ENCODE measurements at places on chromosomes 7 and 10.

GRCh38 chr7:100676501-100677306 lies 3.2 kb downstream of the GNB2 start:
- DNase-seq = no peak

DNA sequence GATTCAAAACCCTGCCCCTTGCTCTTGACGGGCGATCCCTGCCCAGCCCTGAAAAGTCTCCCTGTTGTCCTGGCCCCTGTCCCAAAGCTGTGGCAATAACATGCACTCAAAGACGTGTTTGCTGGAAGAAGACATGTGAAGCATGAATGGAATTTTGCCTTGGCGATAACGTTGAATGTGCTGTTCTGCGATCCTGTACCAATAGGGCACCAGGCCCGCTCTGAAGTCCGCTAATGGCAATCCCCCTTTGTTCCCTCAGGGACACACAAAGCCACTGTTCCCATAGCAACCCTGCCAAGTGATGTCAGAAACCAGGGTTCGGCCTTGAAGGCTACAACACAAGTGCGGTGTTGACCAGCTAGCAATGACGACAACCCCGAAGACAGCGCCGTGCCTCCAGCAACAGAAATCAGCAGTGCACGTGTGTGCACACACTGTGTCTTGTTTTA lies 284.6 kb downstream of the KLF6 start:
- DNase-seq = no peak

DNA sequence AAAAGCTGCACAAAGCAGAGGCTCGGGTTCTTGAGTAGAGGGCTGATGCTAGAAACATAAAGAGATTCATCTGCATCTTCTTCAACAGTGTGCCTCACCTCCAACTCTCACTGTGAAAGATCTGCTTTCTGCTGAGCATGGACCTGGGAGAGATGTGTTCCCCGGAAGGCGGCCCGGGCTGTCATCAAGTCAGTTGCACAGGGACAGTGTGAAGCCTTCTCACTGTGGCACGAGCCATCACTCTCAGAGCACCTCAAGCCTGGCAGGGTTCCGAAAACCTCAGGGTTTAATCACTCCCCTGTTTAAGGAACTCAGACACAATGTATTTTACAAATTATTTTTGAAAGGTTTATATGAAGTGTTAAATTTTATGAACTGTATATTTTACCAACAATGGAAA lies 98.7 kb downstream of the RBM20 start:
- DNase-seq = no peak

DNA sequence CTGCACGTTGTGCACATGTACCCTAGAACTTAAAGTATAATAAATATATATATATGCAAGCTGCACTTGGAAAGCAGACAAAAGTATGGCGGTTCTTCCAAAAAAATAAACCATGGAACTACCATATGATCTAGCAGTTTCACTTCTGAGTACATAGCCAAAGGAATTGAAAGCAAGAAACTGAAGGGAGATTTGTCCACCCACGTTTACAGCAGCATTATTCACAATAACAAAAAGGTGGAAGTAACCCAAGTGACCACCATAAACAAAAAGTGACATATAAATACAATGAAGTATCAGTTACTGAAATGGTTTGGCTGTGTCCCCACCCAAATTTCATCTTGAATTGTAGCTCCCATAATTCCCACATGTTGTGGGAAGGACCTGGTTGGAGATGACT lies 525.3 kb upstream of the CELF2 start:
- DNase-seq = no peak

DNA sequence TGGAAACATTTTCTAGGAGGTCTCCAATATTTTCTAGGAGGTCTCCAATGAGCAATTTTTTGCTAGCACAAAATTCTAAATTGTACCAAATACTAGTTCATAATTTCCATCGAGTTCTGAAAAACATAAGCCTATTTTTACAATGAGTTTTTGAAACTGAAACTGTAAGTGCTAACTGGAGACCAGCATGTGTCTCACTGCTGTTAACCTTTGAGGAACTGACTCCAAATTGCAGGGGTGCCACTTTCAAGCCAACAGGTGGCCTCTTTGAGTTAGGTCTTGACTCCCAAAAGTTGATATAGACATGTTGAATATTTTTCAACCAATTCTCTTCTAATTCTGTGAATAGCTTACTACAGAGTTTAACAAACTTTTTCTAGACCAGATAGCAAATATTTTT lies 58.8 kb downstream of the CAV1 start:
- no peak for DNase-seq

DNA sequence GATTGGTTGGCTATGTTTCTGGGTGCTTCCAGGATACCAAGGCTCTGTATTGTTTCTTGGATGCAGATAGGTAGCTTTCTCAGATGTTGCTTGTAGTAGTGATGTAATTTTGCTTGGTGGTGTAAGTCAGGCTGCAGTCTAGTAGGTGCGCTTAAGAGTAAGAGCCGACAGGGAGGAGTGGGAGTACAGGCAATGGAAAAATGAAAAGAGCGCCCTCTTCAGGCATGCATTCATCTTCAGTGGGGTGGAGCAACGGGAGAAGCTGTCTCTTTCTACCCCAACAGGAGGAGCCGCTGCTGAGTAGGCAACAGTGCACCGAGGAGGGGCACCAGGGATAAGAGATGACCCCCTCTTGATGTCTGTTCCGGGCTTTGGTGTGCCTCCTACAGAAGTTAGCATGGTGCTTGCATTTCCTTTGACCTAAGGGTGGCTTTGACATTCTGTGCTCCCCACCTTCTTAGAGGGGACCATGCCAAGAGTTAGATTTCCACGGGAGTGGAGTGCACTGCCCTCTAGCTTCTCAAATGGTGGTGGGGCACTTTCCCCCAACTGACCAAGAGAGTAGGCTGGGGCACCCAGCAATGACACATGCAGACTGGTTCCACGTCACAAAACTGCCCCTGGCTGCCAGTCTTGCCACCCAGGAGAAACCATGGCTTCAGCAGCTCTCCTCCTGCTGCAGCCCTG lies 56.1 kb downstream of the ZNF783 start:
- DNase-seq = no peak

GRCh38 chr7:71746006-71746405 lies 614.1 kb downstream of the GALNT17 start:
- peak; percentile 37 for DNase-seq

GRCh38 chr10:70122742-70123141 lies 9.9 kb downstream of the AIFM2 start:
- DNase-seq = no peak

DNA sequence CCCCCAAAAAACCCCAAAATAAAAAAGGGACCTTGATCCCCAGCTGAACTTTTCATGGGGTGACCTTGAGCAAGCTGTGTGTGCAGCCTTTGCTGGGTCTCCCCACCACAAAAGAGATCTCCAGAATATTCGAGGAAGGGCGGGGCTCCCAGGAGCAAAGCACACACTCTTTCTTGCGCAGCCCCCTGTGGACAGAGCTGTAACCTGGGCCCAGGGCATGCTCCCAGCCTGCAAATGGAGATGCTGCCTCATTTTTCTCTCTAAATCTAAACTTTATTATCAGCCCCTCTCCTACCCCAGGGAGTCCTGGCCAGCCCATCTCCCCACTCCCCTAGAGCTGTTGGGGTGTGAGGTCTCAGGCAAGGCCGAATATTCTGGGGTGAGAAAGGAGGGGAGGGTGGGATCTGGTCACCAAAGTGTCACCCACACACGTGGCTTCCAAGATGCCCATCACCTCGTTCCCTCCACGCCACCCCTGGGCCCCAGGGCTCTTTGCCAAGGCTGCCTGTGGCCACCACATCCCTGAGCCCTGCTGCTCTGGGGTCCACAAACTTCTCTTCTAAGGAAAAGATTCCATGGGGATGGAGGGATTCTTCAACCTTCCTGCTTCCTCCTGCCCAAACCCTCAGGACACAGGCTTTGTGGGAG lies 1.7 kb upstream of the CALML3 start:
- no peak for DNase-seq

DNA sequence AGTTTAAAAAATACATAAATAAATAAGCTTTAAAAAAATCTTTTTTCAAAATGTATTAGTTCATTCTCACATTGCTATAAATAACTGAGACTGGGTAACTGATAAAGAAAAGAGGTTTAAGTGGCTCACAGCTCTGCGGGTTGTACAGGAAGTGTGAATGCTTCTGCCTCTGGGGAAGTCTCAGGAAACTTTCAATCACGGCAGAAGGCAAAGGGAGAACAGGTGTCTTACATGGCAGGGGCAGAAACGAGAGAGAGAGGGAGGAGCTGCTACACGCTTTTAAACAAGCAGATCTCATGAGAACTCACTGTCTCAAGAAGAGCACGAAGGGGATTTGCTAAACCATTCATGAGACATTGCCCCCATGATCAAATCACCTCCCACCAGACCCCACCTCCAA lies 114.6 kb downstream of the DNAJC1 start:
- DNase-seq = no peak

DNA sequence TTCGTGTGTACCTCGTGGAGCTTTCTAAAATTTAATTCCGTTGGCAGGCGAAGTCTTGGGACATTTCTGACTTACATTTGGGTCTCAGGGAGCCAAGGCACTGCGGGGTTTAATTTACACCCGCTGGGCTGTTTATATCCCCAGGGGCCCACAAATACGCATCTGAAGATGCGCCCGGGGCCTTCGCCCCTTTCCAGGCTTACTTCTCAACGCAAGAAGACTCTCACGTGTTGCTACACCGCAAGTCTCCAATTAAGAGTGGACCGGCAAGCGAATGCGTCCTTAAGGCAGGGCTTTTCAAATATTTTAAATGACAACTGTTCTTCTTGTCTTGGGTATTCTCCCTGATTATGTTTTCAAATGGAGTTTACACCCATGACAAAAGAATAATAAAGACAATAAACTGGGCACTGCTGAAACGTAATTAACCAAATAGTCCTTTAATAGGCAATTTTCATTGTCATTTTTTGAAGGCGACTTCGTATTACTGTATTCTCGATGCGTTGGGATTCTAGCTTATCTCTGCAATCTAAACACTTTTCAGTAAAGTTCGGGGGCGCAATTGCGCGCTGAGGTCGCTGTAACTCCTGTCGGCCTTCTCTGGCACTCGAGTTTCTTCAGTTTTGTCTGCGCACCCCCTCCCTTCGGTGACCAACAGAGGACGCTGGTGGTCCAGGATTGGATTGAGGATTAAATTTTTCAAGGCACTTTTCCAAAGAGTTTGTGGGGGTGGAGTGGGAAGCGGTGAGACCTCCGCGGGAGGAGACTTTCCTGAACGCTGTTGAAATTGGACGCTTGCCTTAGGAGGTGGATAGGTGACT lies 837 bp upstream of the IGFBP3 start:
- DNase-seq = no peak

DNA sequence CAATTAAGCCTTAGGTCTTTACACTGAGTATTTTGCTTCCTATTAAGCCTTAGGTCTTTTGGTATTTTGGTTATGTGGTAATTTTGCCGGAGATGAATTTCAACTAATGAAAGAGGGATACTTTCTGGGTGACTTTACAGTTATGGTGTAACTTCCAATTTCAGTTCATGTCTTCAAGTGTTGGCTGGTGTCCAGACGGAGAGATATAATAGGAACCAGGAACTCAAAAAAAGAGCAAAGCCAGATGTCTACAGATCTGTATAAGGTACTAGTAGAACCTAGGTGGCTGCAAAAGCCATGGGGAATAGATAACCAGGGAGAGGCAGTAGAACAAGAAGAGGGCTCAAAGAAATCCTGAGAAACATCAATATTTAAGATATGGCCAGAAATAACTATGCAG lies 12.3 kb downstream of the ERCC6 start:
- no peak for DNase-seq

- DNase-seq = no peak
These were observed 165.9 kb upstream of the SH2B2 start for GRCh38 chr7:102120666-102121195.

DNA sequence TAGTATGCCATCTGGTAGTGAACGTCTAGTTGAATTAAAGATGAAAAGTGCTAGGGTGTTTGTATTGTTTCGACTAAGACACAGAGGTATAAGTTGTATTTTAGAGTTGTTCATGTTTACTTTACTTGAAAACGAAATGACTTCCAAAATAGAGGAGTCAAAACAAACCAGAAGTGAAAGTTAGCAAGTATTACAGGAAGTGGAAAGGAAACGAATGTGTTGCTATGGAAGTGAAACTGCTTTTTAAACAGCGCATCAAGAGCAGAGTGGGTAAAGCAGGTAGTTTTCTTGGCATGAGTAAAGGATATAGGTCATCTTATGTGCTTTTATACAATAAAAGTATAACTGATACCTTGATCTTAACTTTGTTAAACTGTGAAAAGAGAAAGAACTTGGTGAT lies 20.0 kb upstream of the GALNTL5 start:
- no peak for DNase-seq

DNA sequence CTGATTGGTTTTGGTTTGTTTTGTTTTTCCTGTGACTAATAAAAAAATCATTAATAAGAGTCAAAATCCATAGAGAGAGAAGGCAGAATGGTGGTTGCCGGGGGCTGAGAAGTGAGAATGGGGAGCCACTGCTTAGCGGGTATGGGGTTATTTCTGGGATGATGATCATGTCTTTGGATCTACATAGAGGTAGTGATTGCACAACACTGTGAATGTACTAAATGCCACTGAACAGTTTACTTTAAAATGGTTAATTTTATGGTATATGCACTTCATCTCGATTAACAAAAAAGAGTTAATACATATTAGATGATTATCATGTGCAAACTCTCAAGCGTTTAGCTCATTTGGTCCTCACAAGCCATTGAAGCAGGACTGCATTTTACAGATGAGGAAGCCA lies 342.9 kb downstream of the ELMO1 start:
- no peak for DNase-seq

- DNase-seq = no peak
These were observed 509.4 kb upstream of the ADARB2 start for GRCh38 chr10:2246747-2247146.

- no peak for DNase-seq
These were observed 248.7 kb downstream of the TSPAN12 start for GRCh38 chr7:120609136-120609753.

- peak; percentile 56 for DNase-seq
These were observed 37.7 kb downstream of the ZMIZ1 start for GRCh38 chr10:79106256-79107050.

- no peak for DNase-seq
These were observed 95.3 kb upstream of the ADO start for GRCh38 chr10:62709200-62709599.

- DNase-seq = no peak
These were observed 22.5 kb downstream of the ST8SIA6 start for GRCh38 chr10:17431871-17432311.

DNA sequence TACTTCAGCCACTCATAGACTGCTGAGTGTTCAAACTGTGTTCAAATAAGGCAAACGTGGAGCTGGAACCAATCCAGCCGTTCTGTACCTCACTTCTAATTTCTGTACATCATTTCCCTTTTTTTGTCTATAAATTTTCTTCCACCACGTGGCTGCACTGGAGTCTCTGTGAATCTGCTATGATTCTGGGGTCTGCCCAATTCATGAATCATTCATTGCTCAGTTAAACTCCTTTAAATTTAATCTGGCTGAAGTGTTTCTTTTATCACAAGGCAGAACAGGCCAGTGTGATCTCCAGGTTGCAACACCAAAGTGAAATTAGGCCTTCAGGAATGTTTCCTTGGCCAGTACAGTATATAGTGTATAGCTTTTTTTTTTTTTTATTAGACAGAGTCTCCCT lies 53.5 kb downstream of the DNAJC12 start:
- no peak for DNase-seq

Data from cerebellum (tissue), 4 donors.